ENCODE measurements at places on chromosomes 13 and 19.

GRCh38 chr19:55857149-55857548 lies 20.8 kb downstream of the NLRP4 start:
- no peak for DNase-seq

DNA sequence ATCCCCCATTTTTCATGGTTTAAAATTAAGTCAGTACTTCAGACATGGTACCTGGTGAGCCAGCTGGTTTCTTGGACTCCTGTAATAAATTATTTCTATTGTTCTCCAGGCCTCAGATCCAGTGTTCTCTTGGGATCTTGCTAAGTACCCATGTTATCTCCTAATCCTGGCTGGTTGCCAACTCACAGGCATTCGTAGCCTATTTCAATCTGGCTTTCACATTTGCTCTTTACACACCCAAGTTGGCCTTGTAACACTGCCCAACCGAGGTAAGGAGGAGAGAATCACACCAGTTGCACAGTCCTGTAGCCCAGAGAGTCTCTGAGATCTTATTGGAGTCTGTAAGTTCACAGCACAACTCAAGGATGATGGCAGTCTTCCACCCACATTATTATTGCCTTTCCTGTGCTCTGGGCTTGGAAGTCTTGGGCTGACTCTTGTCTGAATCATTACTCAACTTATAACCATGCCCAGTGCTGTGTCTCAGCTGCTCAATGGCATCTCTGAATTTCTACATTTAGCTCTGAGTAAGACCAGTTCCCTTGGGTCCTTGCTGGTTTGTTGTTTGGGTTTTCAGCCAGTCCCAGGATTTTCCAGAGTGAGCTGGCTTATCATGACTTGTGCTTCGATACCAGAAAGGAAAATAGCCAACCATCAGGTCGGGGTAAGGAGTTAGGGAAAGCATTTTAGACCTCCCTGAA lies 76.6 kb upstream of the KLF12 start:
- DNase-seq, result no peak

- no peak for DNase-seq
Observed at GRCh38 chr13:72648513-72649065, 78.8 kb downstream of the MZT1 start.

DNA sequence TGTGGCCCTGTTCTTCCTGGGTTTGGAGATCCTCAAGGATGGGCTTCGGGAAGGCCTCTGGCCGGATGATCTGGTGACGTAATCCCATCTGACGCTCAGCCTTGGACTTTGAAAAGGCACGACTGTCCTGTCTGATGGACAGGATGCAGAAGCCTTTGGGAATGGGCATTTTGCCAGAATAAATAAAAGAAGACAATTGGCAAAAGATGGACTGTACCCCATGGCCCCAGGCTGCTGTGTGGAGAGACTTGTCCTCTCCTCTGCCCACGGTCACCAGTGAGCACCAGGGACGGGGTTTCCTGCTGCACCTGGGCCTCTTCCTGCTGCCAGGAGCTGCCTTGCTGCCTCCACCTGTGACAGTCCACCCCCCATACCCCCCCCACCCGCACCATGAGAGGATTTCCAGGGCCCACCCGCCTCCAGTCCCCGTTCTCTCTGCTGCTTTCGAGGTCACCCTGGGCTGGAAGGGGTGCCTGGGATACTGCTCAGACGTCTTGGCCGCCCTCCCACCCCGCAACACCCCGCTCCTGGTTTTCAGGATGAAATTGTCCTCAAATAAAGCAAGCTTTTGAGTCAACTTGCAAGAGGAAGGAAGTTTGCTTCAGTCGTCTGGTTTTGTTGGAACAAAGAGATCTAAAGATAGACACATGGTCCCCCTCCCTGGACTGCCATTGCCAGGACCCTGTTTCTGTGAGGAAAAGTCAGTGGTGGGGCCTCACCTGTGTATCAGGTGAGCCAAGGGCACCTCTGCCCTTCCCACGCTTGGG lies 40.9 kb downstream of the MCF2L start:
- DNase-seq, result no peak

DNA sequence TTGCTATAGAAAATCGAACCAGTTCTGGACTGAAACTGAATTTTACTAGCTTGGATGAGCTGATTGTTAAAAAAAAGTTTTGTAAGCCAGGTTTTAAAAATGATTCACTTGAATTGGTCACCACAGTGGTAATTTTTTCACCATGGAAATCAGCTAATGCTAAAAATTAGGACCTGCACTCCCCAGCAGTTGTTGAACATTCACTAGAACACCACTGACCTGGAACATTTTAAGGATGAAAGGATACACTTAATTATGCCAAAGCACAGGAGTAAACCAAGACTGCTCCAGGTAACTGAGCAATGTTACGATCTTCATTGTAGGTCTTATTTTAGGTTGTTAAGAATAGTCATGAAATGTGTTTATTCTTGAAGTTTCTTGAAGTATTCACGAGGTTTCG lies 1342.6 kb upstream of the SPRY2 start:
- no peak for DNase-seq

- DNase-seq, result no peak
Observed at GRCh38 chr13:48624016-48624415, 29.7 kb upstream of the CYSLTR2 start.

All from cortex of kidney (tissue), 1 donor.